ENCODE measurements at places on chromosomes 1 and 21. TPM values are rescaled to one million over a fixed set of nuclear protein-coding genes. Genes with fewer than 3 reads are reported as not detected.

- H3K4me3 ChIP-seq = no peak overlapping the region
- no peak for DNase-seq
- H3K27ac ChIP-seq = peak overlapping the region; percentile 15
- H3K27me3 ChIP-seq = no peaks in the 10 kb centered on the region
- H3K36me3 ChIP-seq = no peaks in the 10 kb centered on the region
These were observed 9.0 kb downstream of the TGFBR3 start for GRCh38 chr1:91876781-91877573.

- H3K4me3 ChIP-seq = no peak overlapping the region
- H3K27ac ChIP-seq = no peak overlapping the region
- no peaks in the 10 kb centered on the region for H3K4me1 ChIP-seq
- no peaks in the 10 kb centered on the region for H3K27me3 ChIP-seq
- no peaks in the 10 kb centered on the region for H3K36me3 ChIP-seq
These were observed 278.1 kb downstream of the LMX1A start for GRCh38 chr1:165078391-165078790.

Gene C1orf185
- not detected for total RNA-seq

DNA sequence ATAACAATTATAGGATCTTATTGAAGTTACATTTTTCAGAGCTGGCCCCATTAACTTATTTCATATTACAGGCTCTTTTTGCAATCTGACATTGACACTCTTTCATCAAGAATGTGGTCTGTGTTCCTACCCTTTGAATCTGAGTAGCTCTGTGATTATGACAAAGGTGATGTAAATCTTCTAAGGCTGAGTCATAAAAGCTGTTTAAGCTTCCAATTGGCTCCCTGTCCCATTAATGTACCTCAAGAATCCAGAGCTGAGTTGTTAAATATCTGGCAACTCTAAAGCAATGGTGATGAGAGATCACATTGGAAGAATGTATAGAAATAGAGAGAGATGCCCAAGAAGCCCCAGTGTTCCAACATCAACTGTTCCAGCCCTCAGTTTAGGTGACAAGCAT, 178.5 kb upstream of the DEPDC1 start:
- no peaks in the 10 kb centered on the region for H3K36me3 ChIP-seq
- no peaks in the 10 kb centered on the region for H3K27me3 ChIP-seq
- no peak overlapping the region for H3K27ac ChIP-seq
- H3K4me1 ChIP-seq = no peaks in the 10 kb centered on the region
- no peak for DNase-seq
- H3K4me3 ChIP-seq = no peak overlapping the region

GRCh38 chr1:201272799-201273198, 10.5 kb upstream of the PKP1 start:
- no peaks in the 10 kb centered on the region for H3K27me3 ChIP-seq
- no peaks in the 10 kb centered on the region for H3K4me1 ChIP-seq
- H3K4me3 ChIP-seq = no peak overlapping the region
- no peak overlapping the region for H3K27ac ChIP-seq
- no peak for DNase-seq

Gene NR1I3
- total RNA-seq = not detected

- H3K27ac ChIP-seq = no peak overlapping the region
- no peaks in the 10 kb centered on the region for H3K4me1 ChIP-seq
- DNase-seq = no peak
- H3K27me3 ChIP-seq = no peaks in the 10 kb centered on the region
- no peaks in the 10 kb centered on the region for H3K36me3 ChIP-seq
- no peak overlapping the region for H3K4me3 ChIP-seq
These were observed 54.9 kb downstream of the DMRTA2 start for GRCh38 chr1:50368179-50369007.

Gene PDZK1IP1
- not detected for total RNA-seq

Gene CFAP141
- not detected for total RNA-seq

DNA sequence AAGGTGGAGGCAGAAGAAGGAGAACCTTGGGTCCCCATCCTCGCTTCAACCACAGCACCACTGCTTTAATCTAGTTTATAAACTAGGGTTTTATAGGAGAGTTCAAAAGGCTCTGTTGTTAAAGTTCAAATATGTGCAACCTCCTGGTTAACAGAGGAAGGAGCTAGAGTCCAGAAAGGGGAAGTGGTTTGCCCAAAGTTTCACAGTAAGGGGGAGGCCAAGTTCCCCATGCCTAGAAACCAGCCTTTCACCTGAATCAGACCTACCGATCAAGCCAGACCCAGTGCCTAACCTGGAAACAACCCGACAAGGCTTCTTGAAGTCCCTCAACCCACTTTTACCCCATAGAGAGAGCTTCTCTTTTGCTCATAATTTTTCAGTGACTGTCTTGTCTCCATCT, 106.5 kb downstream of the PLPP3 start:
- no peak overlapping the region for H3K27ac ChIP-seq
- H3K27me3 ChIP-seq = no peaks in the 10 kb centered on the region
- peak; percentile 54 for DNase-seq
- H3K4me3 ChIP-seq = no peak overlapping the region
- peaks cover 8% of the 10 kb centered on the region for H3K4me1 ChIP-seq

- no peaks in the 10 kb centered on the region for H3K27me3 ChIP-seq
- H3K36me3 ChIP-seq = no peaks in the 10 kb centered on the region
- no peak for DNase-seq
- peaks cover 18% of the 10 kb centered on the region for H3K4me1 ChIP-seq
- peak overlapping the region; percentile 92 for H3K4me3 ChIP-seq
These were observed 688 bp downstream of the PTTG1IP start for GRCh38 chr21:44872649-44873355.

DNA sequence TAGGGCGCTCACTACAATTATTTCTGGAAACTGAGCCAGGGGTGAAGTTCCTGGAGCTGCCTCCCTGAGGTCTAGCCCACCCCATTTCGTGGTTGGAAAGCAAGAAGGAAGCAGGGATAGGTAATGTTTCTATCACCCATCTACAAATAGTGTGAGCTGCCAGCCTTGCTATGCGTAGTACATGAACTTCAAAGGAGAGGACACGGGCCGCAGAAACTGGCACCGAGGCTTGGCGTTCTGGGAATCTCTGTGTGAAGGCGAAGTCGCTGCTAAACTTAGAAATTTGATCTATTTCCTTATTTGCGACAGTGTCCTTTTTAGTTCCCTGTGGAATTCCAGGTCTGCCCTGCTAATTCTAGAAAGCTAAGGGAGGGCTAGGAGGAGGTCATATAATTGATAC, 49.6 kb upstream of the NTPCR start:
- no peak overlapping the region for H3K27ac ChIP-seq
- no peaks in the 10 kb centered on the region for H3K36me3 ChIP-seq
- no peaks in the 10 kb centered on the region for H3K27me3 ChIP-seq
- no peak for DNase-seq
- no peaks in the 10 kb centered on the region for H3K4me1 ChIP-seq

DNA sequence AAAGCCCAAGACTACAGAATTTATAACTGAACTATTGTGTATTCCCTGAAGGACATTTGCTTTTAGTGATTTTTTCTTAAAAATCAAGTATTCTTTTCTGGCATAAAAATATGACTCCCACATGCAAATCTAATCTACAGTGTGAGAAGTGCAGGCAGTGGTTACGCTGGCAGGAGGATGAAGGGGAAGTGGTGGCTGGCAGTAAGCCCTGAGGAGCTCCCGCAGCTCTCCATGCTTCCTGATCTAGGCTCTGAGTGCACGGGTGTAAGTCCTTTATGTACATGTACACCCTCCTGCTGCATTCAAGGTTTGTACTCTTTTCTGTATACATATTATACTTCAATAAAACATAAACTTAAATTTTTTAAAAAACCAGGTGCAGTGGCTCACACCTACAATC, 67.5 kb upstream of the PRDX6 start:
- DNase-seq = no peak
- no peaks in the 10 kb centered on the region for H3K27me3 ChIP-seq
- peak overlapping the region; percentile 98 for H3K27ac ChIP-seq
- peaks cover 65% of the 10 kb centered on the region for H3K4me1 ChIP-seq

Gene CHD5
- 0.49 TPM for total RNA-seq

DNA sequence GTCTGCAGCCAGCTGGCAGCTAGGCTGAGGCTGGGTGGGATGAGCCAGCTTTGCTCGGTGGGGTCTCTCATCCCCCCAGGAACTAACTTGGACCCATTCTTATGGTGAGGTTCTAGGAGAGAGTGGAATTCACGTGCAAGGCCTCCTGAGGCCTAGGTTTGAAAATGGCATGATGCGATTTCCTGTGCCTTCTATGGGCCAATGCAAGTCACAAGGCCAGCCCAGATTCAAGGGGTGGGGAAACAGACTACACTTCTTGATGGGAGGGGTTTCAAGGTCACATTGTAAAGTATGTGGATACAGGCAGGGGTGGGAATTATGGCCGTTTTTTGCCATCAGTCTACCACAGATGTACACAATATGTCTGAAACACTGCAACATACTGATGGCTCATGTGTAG, 48.3 kb downstream of the HTR6 start:
- DNase-seq = no peak
- H3K27me3 ChIP-seq = no peaks in the 10 kb centered on the region
- H3K27ac ChIP-seq = peak overlapping the region; percentile 56
- peaks cover 28% of the 10 kb centered on the region for H3K4me1 ChIP-seq
- H3K4me3 ChIP-seq = no peak overlapping the region
- H3K36me3 ChIP-seq = no peaks in the 10 kb centered on the region

- no peak for DNase-seq
- no peak overlapping the region for H3K4me3 ChIP-seq
- H3K36me3 ChIP-seq = no peaks in the 10 kb centered on the region
- no peaks in the 10 kb centered on the region for H3K4me1 ChIP-seq
- H3K27me3 ChIP-seq = no peaks in the 10 kb centered on the region
These were observed 44.0 kb downstream of the RNF187 start for GRCh38 chr1:228530951-228531731.

DNA sequence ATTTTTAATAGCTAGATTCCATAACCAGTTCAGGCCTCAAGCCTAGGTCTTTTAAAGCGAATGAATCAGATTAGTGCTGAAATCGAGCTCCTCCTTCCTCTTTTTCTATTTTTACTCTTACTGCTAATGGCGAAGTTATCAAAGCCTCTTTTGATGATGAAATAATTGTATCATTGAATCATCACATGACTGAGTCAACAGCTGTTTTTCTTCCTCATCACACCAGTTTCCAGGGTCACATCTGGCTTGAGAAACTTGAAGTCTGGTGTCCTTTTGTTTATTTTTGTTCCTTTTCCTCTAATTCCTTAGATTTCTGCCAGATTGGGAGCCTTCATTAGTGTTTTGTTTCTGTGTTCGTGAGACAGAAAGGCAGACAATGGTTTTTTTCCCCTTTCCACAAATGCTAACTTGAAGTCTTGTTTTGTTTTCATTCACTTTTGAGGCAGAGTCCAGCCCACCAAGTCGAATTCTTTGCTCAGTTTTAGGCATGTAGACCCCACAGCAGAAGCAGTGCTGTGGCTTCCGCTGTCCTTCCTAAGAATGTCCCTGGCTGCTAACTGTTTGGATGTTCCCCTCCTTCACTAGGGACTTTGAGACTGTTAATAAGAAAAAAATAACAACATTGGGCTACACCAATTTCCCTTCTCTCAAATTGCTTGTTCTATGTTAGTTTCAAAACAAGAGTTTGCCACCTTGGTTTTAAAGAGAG, 51.9 kb upstream of the FMOD start:
- no peaks in the 10 kb centered on the region for H3K4me1 ChIP-seq
- DNase-seq = no peak
- no peak overlapping the region for H3K27ac ChIP-seq
- no peaks in the 10 kb centered on the region for H3K27me3 ChIP-seq
- no peak overlapping the region for H3K4me3 ChIP-seq
- no peaks in the 10 kb centered on the region for H3K36me3 ChIP-seq

- no peaks in the 10 kb centered on the region for H3K36me3 ChIP-seq
- no peak overlapping the region for H3K27ac ChIP-seq
- H3K27me3 ChIP-seq = no peaks in the 10 kb centered on the region
- H3K4me1 ChIP-seq = peaks cover 11% of the 10 kb centered on the region
- DNase-seq = no peak
These were observed 9.4 kb downstream of the MORN1 start for GRCh38 chr1:2381741-2382620.

DNA sequence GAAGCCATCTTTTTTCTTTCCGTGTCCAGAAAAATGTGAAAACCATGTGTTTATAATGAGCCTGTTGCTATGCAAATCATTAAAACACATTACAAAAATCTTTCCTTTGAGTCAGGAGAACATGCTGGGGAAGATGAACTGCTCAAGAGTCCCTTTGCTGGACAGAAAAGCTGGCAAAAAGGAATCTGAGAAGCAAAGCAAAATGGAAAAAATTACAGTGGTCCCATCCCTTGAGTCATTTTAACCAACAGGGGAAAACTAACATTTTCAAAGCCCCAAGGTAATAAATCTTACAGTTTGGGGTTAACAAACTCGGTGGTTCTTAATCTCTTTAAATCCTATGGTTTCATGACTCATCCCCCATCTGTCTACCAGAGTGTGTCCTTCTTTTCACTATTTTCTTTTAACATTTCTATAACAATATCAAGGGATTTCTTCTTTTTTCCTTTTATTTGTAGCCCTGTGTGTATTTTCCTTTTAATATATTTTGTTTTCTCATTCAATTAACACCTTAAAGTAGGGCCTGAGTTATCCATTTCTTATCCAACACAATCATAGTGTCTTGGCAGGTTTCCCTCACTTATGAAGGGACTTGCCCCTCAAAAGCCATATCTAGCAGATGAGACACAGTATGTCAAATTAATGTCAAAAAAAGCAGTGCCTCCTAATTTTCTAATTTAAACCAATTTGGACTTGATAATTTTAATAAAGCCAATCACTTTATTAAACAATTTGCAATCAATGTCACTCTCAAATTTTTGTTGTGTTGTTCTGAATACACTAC, 105.4 kb downstream of the PTPN14 start:
- H3K27me3 ChIP-seq = no peaks in the 10 kb centered on the region
- H3K36me3 ChIP-seq = no peaks in the 10 kb centered on the region
- H3K4me1 ChIP-seq = no peaks in the 10 kb centered on the region
- no peak overlapping the region for H3K27ac ChIP-seq
- H3K4me3 ChIP-seq = no peak overlapping the region

GRCh38 chr1:20320704-20321103, 30.0 kb downstream of the VWA5B1 start:
- no peaks in the 10 kb centered on the region for H3K36me3 ChIP-seq
- peaks cover 24% of the 10 kb centered on the region for H3K4me1 ChIP-seq
- no peak for DNase-seq
- no peak overlapping the region for H3K4me3 ChIP-seq

DNA sequence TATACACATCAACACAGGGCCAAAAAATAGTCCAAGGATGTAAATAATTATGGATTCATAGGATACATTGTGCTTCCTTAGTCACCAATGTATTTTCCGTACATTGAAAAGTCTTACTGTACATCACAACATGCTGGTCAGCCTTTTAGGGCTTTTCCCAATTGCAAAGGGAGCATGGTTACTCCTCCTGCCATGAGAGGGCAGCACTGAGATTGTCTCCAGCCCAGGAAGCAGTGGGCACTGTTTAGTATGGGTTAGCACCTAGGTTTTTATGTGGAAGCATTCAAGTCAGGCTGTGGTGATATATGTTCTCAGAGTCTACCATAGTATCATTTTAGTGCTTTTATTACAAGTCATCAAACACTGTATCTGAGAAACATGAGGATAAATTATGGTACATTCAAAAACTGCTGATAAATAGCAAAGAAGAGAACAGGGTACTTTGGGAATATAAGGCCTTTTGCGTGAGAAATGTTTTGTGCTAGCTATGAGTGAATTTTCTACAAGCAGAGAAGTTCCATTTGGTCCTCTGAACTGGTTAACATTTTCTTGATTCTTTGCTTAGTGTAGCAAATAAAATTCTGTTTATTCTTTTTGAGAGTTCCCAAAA, 34.0 kb downstream of the ST6GALNAC5 start:
- H3K36me3 ChIP-seq = no peaks in the 10 kb centered on the region
- no peak overlapping the region for H3K4me3 ChIP-seq
- H3K27me3 ChIP-seq = no peaks in the 10 kb centered on the region
- H3K4me1 ChIP-seq = no peaks in the 10 kb centered on the region
- H3K27ac ChIP-seq = no peak overlapping the region

Gene GCSAML
- total RNA-seq = not detected

- no peak overlapping the region for H3K4me3 ChIP-seq
- H3K4me1 ChIP-seq = no peaks in the 10 kb centered on the region
- no peak overlapping the region for H3K27ac ChIP-seq
- no peak for DNase-seq
- no peaks in the 10 kb centered on the region for H3K27me3 ChIP-seq
- no peaks in the 10 kb centered on the region for H3K36me3 ChIP-seq
These were observed 169.2 kb downstream of the AKT3 start for GRCh38 chr1:243680860-243681259.

Measured in GM12878 (cell line).